ENCODE measurements at places on chromosomes 7 and 10.

DNA sequence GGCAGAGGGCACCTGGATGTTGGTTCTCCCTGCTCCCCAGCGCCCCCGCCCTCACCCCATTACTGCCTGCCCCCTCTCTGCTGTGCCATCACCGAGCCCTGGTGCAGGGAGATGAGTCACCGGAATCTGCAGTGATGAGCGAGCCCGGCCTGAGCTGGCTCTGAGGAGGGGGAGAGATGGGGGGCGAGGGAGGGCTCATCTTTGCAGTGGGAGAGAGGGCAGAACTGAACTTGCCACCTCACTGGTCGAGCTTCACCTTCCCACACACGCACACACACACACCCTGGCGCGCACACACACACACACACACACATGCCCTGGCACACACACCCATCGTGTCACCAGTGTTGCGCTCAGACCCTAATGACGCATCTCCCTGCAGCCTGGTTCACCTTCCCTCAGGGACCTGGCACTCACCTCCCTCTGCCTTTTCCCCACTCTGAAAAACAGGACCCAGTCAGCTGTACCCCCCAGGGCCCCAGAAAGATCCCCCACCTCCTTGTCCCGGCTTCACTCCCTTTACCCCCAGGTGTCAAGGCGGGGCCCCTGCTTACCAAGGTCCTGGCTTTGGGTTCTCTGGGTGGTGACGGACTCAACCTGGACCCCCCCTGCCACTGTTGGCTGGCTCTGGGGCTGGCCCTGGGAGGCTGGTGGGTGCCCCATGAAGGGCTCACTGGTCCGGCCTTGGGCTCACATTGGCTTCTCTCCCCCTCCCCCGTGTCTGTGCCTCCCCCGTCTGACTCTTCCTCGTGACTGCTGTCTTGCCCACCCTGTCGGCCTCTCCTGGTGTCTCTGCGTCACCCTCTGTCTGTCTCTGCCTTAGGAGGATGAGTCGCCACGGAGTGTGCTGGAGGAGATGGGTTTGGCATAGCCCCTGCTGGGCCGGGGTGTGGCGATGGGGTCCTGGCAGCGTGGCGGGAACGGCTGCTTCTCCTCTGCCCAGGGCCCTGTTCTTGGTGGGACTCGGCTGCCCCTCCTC, 5.4 kb downstream of the VGF start:
- no peak for DNase-seq

- no peak for DNase-seq
Observed at GRCh38 chr10:123492016-123492415, 174.1 kb upstream of the GPR26 start.

DNA sequence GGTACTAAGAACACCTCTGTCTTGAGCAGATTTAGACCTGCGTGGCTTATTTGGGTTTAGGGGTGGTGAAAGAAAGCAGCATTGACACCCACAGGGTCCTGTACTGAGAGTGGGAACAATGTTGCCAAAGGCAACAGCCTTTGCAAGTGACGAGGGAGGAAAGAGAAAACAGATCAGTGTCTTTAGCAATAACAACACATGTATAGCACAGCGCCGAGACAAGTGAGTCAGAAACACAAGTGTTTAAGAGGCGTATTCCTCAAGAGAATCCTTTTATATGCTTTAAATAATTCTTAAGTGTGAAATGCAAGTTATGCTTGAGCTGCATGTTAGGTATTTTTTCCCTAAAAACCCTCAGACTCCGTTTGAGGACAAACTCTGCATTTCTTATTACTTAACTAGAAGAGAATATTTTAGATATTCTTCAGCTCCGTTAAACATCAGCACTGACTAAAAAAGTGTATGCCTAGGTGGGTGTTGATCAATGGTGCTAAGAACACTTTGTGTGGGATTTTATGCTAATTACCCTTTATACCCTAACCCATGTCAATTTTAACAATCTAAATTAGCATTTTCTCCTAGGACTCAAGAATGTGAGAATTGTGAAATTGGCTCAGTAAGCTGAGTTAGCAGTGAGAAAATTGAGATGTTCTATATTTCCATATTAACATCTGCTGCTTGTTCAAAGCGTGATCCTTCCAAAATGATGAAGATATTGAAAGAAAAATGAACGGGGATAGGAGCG, 1095.4 kb upstream of the CELF2 start:
- no peak for DNase-seq

- no peak for DNase-seq
Observed at GRCh38 chr10:127971963-127972615, 65.2 kb downstream of the PTPRE start.

DNA sequence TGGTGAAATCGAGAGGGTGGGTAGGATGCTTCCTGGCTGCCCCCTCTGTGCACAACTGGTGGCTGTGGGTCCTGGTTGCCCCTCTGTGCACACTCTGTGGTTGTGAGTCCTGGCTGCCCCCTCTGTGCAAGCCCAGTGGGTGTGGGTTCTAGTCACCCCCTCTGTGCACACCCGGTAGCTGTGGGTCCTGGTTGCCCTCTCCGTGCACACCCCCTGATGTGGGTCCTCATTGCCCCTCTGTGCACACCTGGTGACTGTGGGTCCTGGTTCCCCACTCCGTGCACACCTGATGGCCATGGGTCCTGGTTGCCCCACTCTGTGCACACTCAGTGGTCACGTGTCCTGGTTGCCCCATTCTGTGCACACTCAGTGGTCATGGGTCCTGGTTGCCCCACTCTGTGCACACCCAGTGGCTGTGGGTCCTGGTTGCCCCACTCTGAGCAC, 20.3 kb upstream of the RET start:
- no peak for DNase-seq

DNA sequence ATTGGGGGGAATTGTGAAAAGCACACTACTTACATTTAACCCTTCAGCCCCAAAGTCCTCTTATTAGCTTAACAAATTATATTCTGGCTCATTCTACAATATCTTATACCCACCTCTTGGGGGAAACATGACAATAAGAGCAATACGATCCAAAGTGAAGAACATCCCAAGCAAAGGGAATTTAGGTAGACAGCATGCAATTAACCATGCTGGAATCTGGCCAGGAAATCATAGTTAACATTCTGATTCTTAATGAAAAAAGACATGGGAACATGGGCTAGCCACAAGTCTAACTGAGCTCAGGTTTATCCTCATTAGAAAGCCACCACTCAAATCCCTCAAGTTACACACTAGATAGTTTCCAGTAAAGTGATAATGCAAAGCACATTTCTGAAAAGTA, 241.9 kb upstream of the SLC26A5 start:
- no peak for DNase-seq

DNA sequence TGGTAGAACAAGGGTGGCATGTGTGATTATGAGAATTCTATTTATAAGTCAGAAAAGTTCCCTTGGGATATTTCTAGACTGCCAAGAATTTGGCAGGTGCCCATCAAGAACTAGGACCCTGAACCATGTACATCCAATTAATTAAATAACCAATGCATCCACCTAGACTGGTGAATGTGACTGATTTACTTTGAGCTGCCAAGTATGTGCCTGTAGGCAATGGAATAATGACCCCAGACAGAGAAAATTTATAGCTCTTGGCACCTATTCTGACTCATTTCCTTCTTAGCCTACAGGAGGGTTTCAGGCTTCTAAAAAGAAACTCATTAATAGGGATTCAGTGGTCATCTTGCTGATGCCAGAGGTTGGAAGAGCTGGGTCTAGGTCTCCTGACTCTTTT, 54.9 kb downstream of the KCNH2 start:
- DNase-seq = peak; percentile 5

GRCh38 chr10:100996678-100997359, 2.8 kb upstream of the LZTS2 start:
- DNase-seq = no peak

GRCh38 chr7:150383710-150384397, 4.7 kb downstream of the ZNF775 start:
- DNase-seq = peak; percentile 94

- no peak for DNase-seq
Observed at GRCh38 chr7:7352845-7353244, 170.5 kb downstream of the C1GALT1 start.

GRCh38 chr7:116771640-116772039, 90.7 kb upstream of the CAPZA2 start:
- DNase-seq = no peak

- DNase-seq = no peak
Observed at GRCh38 chr7:75806560-75807307, 6.9 kb downstream of the CCL24 start.

- no peak for DNase-seq
Observed at GRCh38 chr7:25408876-25409275, 180.6 kb upstream of the NPVF start.

DNA sequence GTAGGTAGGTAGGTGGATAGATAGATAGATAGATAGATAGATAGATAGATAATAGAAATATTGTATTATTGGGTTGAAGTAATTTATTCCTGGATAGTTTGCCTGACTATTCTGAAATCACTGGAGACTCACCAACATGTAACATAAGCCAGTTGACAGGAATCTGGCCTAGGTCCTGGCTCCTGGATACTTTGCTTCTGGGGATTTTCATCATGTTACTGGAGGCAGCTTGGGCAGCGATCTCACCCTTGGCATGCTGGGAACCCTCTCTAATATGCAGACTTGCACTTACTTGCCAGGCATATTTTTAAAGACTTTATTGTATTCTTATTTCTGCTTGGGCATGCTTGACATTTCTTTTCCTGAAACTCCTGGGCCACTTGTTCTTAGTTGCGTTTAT, 709.1 kb upstream of the FZD8 start:
- no peak for DNase-seq

- DNase-seq = peak; percentile 61
Observed at GRCh38 chr7:12211711-12212485, 804 bp downstream of the TMEM106B start.

- DNase-seq = no peak
Observed at GRCh38 chr10:52463826-52464225, 149.7 kb downstream of the DKK1 start.

- DNase-seq = no peak
Observed at GRCh38 chr7:42342381-42342780, 105.4 kb upstream of the GLI3 start.

DNA sequence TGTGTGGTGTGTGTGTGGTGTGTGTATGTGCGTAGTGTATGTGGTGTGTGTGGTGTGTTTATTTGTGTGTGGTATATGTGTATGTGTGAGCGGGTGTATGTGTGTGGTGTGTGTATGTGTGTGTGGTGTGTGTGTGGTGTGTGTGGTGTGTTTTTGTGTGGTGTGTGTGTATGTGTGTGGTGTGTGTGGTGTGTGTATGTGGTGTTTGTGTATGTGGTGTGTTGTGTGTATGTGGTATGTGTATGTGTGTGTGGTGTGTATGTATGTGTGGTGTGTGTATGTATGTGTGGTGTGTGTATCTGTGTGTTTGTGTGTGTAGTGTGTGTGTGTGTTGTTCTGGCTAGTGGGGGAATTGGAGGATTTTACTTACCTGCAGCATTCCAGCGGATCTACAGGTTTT, 427.4 kb downstream of the PAXIP1 start:
- no peak for DNase-seq

DNA sequence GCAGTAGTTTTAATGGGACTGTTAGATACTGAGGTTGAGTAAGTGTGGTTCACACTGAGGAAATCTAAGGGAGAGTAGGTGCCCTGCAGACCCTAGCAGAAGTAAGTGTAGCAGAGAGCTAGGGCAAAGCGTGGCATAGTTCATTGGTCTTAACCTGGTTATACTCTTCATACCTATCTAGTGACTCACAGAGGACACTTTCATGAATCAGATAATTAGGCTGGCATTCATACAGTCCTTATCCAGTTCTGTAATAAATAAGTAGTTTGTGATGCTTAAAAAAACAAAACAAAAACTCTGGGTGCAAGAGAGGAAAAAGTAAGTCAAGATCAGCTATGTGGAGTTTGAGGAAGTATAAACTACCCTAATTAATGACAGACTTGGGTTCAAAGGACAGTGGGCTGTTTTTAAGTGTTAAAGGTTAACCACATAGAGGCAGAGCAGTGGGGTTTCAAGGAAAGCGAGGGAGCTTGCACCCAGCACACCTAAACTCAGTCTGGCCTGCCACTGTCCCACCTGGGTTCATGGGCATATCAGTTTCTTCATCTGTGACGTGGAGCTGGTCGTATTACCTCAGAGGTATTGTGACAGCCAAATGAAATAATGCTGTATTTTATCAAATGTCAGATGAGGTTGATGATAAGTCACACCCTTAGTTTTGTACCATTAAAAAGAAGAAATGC, 27.1 kb downstream of the LMTK2 start:
- DNase-seq = no peak

All from SHP77 treated with DMSO at 0.1 percent for 48 hours (cell line).